ENCODE measurements at places on chromosomes 4 and X.

DNA sequence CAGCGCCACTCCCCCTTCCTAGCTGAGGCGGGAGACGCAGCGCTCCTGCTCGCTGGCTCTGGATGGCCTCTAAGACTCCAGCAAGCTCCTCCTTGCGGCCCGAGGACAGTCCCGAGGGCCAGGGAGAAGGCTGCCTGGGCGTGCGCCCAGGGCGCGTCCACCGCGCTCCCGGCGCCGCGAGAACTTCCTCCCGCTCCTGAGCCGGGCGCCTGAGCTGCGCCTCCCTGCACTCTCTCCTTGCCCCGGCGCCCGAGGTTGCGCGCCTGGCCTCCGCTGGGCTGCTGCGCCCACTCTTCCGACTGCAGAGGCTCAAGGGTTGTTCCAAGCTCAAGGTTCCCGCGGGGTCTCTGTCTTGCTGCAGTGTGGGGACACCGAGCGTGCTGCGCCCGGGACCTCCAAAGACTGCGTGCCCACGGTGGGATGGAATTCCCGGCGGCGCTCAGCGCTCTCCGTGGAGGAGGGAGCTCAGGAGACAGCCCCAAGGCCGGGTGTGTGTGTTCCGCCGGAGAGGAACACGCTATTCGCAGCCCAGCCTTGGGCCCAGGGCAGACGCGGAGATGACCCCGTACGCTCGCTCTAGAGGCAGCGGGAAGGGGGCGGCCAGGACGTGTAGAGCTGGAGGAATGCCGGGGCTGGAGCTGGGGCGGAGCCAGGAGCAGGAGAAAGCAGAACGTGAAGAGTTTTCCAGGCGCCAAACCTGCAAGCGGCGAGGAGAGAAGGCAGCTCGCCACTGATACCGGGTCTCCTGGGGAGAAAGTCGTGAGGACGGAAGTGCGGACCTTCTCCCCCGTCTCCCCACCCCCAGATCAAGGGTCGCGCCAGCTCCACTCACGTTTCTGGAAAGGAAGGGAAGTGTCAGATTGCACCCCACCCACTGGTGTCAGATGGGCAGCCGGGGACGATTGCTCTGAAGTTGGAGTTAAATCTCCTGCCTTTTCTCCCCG is at the start of gene ARHGAP6:
ARHGAP6 (minus strand) TSS at position 753 of the 944 bp plus-strand sequence. CDS start 1,092 bp downstream, outside the sequence.
- no peak for DNase-seq

GRCh38 chrX:16756724-16757123 is 29.5 kb upstream of the TXLNG start:
- no peak for DNase-seq

GRCh38 chr4:8651661-8652180 is 59.2 kb downstream of the CPZ start:
- DNase-seq, result no peak

- DNase-seq, result no peak
These were observed 49.5 kb downstream of the JADE3 start for GRCh38 chrX:46961574-46962283.

GRCh38 chrX:10106806-10107205 is 50.0 kb upstream of the CLCN4 start:
- DNase-seq, result no peak

DNA sequence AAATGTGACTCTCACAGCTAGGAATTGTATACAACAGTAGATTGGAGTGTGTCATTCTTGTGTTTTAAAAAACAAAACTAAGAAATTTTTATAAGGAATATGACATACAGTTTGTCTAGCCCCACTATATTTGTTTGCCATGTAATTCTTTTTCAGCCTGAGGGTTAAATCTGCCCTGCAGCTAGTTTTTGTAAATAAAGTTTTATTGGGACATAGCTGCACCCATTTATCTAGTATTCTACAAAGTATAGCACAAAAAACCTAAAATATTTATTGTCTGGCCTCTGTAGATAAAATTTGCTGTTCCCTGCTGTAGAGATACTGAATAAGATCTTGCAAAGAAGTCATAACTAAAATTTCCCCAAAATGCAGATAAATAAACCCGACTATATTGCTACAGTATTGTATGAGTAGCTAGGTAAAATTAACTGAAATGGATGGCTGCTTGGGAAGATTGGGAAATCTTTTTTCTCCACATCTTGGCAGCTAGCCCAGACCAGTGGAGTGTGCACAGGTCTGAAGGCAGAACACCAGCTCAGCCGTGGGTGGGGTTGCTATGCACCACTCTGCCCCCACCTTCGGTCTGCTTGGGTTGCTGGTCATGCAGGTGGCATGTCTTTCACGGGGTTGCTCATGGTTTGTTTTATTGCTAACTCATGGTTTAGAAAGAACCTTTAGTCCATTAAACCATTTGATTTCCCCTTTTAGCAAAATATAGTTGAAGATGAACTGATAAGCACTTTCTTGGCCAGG is 127.9 kb downstream of the KLHL8 start:
- peak; percentile 23 for DNase-seq

DNA sequence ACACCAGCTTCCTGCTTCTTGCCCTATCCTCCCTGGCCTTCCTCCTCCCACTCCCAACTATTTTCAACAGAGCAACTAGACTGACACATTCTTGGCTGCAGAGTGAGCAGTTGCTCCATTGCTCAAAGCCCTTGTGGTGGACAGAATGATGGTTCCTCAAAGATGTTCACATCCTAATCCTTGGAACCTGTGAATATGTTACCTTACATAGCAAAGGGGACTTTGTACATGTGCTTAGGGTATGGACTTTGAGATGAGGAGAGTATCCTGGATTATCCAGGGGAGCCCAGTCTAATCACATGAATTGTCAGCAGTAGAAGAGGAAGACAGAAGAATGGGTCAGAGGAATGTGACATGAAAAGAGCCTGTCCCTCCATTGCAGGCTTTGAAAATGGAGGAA is 24.9 kb upstream of the HOPX start:
- DNase-seq, result no peak

DNA sequence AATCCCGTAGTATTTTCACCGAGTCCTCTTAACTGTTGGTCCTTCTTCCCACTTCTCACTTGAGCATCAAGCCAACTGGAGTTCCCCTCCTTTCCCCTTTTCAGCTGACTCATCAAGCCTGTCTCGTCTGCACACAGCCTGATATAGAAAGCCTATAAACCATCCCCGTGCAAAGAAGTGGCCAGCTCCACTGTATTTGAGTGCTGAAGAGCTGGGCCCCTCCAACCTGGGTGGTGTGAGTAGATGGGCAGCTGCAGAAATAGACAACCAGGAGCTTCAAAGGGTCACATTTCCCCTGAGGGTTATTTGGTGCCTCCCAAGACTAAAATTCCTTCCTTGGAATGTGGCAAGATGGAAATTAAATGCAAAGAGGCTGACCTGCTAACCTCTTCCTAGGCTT is 199.7 kb downstream of the HS6ST2 start:
- no peak for DNase-seq

DNA sequence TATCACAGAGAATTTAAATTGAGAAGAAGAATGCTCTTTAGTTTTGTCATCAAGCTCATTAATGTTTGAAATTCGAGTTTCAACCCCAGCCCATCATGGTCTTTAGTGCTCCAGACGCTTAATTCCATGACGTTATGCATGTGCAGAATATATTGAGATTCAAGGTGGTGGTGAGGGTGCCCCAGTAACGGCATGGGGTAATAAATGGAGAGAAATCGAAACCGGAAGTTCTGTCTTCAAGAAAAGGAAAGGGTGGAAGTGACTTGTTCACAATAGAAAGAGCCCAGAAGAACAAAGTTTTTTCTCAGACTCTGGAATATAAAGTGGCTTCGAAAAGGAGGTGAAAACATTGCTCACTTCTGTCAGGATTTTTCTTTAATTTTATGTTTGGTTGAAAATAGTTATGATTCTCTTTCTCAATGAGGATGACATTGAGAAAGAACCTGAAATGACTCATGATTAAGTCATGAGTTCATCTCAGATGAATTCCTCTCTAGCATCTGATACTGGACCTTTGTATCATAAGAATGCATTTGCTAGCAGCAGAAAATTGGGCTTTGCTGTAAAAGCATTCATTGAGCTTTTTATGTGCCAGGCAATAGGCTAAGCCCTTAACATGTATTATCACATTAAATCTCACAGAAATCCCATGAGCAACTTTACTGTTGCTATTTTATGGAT is 779 bp upstream of the DDX60L start:
- peak; percentile 62 for DNase-seq

GRCh38 chrX:49230500-49231232 is 2.5 kb downstream of the CACNA1F start:
- DNase-seq, result no peak

- DNase-seq, result no peak
These were observed 13.4 kb downstream of the DHRSX start for GRCh38 chrX:2487366-2487765.

- no peak for DNase-seq
These were observed 162.5 kb downstream of the PRDM5 start for GRCh38 chr4:120760047-120760446.

DNA sequence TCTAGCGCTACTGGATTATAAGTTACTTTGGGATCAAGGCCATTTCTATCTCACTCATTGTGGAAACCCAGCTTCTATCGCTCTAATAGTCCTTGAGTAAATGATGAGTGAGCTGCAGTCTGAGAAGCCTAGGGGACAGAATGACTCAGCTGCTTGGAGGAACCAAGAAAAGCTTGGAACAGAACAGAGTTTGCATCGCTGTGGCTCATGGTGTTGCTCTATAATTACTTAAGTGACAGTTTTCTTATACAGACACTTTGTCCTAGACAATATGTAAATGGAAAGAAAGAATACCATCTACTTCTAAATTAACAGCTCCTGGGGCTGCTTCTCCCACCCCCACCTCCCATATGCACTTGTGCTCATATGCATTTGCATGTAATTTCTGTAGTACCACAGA is 156.9 kb downstream of the SLIT2 start:
- no peak for DNase-seq

- peak; percentile 79 for DNase-seq
These were observed 278.6 kb upstream of the DIPK2B start for GRCh38 chrX:45479196-45479834.

DNA sequence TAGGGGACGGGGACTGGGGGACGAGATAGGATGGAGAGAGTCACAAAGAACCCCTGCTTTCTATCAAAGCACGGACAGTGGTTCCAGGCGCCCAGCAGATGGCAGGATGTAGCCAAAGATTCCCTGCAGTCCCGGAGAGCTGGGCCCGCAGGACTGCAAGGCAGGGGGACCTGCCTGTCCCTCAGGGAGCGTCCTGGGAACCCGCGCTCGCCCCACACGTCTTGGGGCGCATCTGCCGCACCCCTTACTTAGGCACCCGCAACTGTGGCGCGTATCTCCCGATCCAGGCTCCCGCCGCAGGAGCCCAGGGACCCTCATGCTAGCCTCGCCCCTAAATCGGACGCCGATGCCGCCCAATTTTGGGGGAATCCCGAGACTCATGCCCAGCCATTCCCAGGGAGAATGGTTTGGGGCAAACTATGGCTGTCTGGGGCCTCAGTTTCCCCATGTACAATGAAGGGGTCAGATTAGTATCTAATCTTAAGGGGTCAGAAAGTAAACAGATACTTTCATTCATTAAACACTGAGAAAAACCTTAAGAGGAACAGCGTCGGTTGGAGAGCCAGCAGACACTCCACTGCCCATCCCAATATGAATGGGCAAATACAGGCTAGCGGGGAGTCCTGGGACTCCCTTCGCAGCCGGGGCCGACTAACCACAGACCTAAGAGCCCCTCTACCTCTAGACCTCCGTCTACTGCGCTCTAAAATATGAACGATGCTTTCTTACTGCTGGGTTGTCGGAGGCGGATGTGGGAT is 581 bp upstream of the STK32B start:
- DNase-seq, result peak; percentile 61

- no peak for DNase-seq
These were observed 11.8 kb upstream of the PDGFC start for GRCh38 chr4:156983366-156983765.

DNA sequence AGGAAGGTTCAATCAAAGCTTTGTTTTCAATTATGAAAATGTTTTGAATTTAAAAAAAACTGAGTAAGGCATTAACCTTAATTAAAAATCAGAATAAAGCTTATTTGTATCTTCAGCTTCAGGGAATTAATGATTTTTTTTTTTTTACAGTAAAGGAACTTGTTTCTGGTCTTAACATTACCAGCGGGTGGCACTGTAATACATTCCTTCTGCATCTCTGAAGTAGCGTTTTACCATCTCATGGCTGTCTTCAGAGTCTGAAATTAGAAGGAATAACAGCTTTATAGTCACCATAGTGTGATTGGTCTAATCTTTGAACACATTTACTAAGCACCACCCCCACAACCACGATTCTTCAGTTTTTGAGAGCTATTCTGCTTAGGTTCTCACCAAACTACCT is 102.6 kb downstream of the IL1RAPL2 start:
- no peak for DNase-seq

GRCh38 chr4:89379511-89380044 is 72.0 kb upstream of the GPRIN3 start:
- DNase-seq, result no peak

- DNase-seq, result no peak
These were observed 380 bp downstream of the SLC34A2 start for GRCh38 chr4:25656031-25656430.

DNA sequence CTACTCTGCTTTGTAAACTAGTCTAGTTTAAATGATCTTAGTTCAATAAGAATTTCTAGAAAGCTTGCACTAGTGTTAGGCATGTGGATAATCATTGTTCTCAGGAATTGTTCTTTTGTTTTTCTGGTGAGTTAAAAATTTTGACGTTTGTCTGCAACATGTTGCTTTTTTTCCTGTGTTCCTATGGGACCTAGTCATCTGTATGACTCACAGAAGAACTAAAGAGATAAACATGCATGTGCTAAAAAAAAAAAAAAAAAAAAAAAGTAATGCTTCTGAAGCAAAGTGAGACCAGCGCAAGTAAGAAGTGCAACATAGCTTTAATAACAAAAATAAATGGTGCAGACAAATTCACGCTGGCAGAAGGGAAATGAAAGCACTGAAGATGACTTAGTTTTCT is 471.2 kb downstream of the IQCM start:
- peak; percentile 5 for DNase-seq

DNA sequence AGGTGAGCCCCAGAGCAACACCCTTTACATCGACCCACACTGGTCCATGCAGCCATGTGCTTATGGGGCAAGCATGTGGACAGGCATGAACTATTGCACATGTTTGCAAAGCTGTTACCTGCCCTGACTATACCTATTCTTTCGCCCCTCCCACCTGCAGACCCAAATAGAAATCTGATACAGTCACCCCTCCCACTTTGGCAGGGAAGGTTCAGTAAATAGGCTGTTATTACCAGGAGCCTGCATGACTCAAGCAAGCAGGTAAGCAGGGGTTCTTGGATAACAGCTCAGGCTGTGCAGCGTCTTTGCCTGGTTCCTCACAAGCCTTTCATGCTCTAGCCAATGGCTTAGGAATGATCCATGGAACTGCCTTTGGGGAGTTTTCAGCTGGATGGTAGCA is 122.7 kb upstream of the DIPK2B start:
- DNase-seq, result no peak

DNA sequence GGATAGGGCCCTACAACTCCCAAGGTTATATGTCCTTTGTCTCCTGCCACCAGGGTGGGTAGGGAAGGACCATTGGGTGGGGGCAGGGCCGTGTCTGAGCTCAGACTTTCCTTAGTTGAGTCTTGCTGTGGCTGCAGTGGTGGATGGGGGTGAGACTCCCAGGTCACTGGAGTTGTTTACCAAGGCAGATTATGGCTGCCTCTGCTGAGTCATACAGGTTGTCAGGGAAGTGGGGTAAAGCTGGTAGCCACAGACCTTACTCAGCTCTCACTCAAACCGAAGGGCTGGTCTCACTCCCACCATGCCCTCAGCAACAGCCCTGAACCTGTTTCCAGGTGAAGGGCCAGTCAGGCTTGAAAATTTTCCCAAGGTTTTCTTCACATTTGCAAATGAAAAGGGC is 58.8 kb upstream of the FAAH2 start:
- no peak for DNase-seq
